Iris pigment epithelial cell (primary cell): ENCODE measurements at places on chromosomes 16 and 17.

- DNase-seq = no peak
These were observed 17.9 kb downstream of the RAD51D start for GRCh38 chr17:35101725-35102124.

DNA sequence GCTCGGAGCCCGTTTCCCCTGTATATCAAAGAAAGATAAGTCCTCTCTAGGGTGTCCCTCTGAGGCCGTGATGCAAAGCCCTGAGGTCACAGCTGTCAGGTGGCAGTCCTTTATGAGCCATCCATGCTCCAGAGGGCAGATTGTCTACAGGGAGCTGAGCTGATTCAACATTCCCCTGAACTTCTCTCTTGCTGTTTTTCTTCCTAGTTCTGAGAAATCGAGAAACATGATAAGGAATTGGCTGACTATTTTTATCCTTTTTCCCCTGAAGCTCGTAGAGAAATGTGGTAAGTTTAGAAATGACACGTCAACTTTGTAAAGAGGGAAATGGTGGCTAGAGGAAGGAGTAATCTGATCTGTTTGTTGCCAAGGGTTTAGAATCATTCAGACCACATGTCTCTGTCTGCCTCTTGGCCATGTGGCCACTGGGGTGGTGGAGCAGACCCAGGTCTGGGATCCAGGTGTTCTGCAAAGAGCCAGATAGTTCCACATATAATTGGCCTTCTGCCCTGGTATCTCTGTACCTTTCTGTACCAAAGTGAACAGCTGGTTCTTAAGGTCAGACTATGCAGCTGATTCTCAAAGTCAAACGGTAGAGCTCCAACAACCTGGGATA is 3.5 kb downstream of the CTNS start:
- DNase-seq = peak; percentile 85

- DNase-seq = no peak
These were observed 332.1 kb downstream of the SLC39A11 start for GRCh38 chr17:72760368-72760767.

DNA sequence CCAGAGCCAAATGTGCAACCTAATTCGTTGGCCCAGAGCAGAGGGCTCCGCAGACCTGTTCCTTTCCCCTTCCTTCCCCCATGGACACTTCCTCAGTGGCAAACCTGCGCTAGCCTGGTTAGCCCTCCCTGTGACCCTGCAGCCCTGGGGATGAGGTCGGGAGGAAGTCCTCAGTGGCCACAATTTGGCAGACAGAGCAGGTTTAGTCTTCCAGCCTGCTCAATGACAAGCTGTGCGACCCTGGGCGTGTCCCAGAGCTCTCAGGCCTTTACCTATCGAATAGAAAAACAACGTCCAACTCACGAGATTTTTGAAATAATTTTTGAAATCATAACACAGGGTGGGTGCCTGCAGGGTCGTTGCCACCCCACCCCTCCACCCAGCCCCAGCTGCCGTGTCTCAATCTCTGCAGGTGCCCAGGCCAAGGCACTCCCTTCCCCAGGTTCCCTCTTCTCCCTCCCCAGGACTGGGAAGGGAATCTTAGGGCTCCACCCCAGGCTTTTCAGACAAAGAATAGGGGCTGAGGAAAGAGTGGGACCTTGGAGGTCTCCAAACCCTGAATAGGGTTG is 1.4 kb downstream of the HBM start:
- DNase-seq = no peak

DNA sequence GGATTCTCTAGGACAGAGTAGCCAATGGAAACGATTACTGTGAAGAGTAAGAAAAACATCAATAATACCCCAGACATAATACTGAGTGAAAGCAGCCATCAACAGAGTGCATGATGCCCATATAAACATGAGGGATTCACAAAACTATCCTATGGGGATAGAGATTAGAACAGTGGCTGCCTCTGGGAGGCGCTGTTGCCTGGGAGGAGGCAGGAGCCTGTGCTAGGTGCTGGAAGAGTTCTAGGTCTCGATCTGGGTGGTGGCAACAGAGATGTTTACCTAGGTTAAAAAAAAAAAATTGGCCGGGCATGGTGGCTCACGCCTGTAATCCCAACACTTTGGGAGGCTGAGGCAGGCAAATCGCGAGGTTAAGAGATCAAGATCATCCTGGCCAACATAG is 7.9 kb downstream of the FA2H start:
- no peak for DNase-seq

GRCh38 chr16:10906914-10907756 is 30.1 kb downstream of the CIITA start:
- no peak for DNase-seq

DNA sequence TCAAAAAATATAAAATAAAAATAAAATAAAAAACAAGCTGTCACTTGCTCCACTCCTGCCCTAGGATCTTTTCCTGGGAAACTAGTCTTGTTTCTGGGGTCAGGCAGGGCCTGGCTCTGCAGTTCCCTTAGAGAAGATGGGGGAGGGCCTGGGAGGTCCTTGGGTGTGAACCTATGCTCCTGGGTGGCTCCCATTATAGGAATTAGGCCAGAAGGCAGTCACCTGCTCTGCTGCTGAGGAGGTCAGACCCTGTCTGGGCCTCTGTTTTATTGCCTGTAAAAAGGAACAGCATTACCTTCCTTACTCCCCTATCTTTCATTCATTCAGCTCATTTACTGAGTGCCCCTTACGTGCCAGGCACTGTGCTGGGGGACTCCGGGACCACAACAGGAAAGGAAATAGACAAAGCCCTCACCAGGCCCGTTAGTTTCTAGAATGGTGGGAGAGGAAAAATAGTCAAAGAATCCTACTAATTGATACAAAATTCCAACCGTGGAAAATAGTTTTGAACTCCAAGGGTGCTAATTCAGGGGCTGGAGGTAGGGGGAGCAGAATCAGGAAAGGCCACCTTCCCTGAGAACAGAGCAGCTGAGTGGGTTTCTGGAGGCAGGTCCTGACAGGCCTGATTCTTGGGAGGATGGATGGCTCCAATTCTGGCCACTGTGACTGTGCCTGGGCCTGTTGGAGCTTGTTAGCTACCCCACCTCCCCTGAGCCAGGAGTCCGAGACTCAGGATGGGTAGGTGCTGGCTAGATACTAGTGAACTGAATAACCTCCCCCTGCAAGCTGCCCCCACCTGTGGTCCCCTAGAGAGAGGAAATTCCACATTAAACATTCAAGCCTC is 1.3 kb upstream of the SLC46A1 start:
- no peak for DNase-seq
